ENCODE measurements at places on chromosomes 5 and 9.

DNA sequence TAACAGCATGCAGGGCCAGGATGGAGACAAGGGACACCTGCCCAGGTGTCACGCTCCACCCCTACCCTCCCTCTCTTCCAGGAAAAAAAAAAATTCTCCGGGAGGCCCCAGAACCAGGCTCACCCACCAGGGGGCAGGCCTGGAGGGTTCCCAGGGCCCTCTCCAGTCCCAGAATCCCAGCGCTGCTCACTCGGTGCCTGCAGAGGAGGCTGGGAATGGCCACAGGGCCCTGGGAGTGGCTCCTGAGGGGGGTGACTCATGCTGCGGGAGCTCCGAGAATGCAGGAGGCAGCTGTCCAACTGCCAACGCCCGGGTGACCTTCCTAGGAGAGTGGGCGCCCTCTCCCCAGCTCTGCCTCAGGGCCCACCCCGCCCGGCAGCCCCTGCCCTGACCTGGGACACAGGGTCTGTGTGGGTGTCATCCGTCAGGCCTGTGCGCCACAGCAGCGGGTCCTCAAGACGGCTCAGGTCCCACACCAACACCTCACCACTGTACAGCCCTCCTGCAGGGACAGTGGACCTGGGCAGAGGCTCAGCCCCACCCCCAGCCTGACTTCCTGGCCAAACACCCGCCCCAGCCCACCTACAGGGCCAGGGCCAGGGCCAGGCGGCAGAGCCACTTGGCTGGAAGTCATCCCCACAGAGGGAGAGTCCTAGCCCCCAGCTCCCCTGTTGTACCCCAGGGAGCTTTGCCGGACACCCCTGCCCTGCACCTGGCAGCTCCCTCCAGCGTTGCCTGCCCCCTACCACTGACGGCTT is 21.2 kb downstream of the DYNC2I2 start:
- DNase-seq: no peak

- DNase-seq: no peak
Measured at GRCh38 chr9:18485714-18486113, 11.8 kb downstream of the ADAMTSL1 start.

DNA sequence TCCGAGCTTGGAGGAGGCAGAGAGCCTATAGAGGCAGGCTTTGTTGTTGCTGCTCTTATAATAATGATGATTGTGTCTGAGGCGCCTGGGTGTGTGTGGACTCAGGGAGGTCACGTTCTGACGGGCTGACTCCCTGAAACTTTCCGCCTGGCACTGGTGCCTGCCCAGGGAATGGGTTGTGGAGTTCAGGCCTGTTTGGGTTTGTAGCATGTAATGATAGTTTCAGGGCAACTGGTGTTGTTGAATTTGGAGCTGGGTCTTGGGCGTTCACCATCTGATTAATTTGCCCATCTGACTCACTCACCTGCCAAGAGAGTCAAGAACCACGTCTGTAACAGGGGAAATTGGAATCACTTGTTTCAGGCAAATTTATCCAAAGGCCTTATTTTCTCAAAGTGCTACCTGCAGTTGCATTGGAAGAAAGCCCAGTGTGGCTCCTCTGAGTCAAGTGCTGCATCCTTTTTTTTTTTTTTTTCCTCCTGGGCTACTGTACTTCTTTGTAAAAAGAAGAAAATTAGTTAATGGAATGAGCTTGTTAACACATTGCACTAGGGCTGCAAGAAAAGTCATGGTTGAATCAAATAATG is 386.5 kb downstream of the GADD45G start:
- no peak for DNase-seq

DNA sequence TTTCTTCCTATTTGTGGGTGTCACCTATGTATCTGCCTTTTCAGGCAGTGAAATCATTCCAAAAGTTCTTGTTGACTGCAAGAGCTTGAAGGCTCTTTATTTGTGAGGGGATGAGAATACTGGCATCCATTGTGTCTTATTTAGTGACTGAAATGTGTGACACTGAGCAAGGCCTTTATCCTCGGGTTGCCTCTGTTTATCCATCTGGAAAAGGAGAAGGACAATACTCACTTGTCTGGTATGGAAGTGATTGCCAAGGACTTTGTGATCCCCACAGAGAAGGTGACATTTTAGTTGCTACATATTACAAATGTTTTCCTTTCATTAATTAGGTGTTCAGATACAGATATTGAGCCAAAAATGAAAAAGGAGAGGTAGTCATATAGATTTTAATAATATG is 80.2 kb downstream of the ARRDC3 start:
- DNase-seq: no peak

GRCh38 chr5:90424245-90424644 is 14.7 kb upstream of the CETN3 start:
- no peak for DNase-seq

- no peak for DNase-seq
Measured at GRCh38 chr5:124297826-124298225, 448.6 kb downstream of the ZNF608 start.

- DNase-seq: no peak
Measured at GRCh38 chr5:36147681-36148080, 4.0 kb downstream of the LMBRD2 start.

DNA sequence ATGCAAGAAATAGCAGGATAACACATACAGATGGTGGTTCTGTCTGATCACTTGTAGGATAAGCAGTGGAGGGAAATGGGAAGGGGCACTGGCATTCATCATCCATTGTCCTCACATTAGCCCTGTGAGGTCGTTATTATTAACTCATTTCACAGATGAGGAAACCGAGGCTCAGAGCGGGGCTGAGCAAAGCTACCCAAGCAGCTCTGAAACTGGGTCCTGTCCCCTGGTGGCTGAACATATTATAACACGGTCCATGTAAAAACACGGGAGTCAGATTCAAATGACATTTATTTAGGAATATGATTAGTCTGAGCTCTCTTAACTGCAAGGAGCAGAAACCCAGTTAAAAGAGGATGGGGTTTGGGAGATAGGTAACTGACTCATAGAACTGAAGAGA is 43.1 kb downstream of the HRH2 start:
- DNase-seq: no peak

GRCh38 chr5:149129181-149129580 is 12.1 kb upstream of the ABLIM3 start:
- DNase-seq: no peak

DNA sequence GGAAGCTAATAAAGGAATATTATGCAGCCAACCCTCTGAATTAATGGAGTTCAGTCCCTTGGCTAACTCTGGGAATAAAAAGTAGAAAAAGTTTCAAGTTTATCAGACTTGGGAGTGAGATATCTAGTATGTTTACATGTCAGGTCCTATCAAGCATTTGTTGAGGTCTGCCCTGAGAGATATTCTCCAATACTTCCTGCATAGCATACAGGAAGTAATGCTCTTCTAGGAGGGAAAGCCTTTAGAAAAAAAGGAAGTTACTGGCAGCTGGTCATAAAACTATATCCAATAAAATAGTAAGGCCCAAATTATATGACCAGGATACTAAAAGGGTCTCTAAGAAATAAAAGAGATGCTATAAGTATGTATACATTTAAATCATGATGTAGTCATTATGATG is 594.1 kb upstream of the FTMT start:
- DNase-seq: no peak

DNA sequence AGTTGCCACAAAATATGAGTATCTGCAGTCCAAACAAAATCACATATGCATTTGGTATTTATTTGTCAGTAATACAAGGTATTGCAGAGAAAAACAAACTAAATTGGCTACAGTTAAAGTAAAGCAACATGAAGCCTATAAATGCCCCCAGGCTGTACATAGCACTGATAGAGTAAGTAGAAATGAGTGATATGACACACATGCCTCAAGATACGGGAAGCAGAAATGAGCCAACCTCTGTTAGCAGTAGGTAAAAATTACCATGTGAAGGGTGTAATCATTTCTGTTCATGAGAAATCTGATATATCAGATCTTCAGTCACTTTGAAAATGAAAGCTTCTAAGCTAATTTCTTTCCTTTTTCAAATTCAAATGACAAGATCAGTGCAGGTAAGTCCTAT is 131.1 kb downstream of the CHSY3 start:
- no peak for DNase-seq

DNA sequence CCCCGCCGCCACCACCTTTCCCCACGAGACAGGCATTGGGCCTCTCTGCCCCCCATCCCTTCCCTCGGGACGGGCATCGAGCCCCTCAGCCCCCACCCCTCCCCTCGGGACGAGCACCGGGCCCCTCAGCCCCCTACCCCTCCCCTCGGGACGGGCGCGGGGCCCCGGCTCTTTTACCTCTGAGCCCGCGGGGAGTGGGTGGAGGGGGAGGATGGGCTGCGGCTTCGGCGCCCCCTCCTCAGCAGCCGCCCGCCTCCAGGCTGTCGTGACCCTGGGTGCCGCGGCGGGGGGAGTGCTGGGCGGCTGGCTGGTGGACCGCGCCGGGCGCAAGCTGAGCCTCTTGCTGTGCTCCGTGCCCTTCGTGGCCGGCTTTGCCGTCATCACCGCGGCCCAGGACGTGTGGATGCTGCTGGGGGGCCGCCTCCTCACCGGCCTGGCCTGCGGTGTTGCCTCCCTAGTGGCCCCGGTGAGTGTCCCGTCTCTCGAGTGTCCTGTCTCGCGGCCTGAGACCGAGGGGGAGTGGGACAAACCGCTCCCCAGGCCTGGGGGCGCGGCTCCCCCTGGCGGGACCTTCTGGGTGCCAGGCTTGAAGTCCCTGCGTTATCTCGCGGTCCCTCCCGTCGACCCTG is 791 bp downstream of the SLC2A8 start:
- no peak for DNase-seq

DNA sequence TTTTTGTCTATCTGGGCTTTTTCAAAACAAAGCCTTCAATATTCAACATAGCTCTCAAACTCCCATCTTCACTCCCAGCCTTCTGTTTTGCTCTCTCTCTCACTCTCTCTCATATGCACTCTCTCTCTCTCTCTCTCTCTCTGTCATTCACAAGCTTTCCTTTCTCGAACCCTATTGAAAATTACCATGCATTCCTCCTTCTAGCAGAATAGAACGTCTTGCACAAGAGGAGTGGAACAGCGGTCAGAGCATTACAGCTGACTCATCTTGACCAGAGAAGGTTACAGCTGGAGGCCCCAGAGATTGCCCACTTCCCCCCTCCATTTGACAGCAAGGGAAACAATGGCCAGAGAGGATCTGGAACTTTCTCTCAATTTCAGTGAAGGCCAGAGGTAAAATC is 51.0 kb upstream of the LIFR start:
- no peak for DNase-seq

DNA sequence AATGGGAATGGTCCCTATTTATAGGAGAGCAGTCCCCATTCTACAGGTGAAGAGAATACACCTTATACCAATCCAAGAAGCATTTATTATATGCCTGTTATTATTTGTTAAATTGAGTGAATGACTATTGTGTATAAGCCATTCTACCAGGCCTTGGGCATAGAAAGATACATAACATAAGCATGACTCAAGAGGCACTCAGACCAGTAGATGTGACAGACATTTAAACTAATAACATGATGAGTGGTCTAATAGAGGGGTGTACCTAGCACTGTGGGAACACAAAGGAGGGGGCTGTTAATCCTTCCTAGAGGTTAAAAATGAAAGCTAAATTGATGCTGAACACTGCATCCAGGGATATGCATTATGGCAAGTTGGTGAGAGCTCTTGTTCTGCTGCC is 145.0 kb upstream of the TNC start:
- DNase-seq: no peak

- DNase-seq: no peak
Measured at GRCh38 chr5:111133436-111133751, 41.2 kb downstream of the WDR36 start.

DNA sequence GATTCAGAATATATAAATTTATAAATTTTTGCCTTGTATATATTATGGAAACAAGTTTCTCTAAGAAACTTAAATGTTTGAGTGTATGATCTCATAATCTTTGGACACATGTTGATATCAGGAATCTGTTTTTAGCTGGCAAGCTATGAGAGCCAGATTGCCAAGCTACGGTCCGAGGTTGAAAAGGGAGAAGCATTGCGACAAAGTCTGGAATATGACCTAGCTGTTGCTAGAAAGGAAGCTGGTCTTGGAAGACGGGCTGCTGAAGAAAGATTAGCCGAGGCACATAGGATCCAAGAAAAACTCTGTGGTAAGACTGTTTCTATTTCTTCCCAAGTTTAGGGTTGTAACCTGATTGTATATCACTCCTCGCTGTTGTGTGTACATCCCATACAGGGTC is 25.9 kb downstream of the CCDC171 start:
- no peak for DNase-seq

DNA sequence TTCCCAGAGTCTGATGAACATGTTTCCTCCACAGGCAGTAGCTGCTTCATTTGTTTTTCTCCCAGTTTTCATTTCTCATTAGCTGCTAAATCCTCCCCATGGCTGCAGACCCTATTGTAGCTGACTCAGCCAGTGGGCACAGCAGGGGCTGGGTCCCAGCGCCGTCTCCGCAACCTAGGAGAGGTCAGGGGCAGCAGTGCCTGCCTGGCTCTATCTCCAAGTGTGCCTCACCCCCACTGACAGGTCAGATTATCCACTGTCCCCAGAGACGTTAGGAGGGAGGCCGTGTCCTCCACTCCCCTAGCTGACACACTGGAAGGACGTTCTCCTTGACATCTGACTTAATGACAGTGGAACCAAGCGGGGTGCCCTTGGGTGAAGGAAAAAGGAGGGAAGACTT is 31.1 kb downstream of the KCNIP1 start:
- no peak for DNase-seq

- no peak for DNase-seq
Measured at GRCh38 chr5:150636391-150637244, 3.8 kb upstream of the SYNPO start.

- no peak for DNase-seq
Measured at GRCh38 chr5:154708846-154709245, 46.3 kb upstream of the LARP1 start.

DNA sequence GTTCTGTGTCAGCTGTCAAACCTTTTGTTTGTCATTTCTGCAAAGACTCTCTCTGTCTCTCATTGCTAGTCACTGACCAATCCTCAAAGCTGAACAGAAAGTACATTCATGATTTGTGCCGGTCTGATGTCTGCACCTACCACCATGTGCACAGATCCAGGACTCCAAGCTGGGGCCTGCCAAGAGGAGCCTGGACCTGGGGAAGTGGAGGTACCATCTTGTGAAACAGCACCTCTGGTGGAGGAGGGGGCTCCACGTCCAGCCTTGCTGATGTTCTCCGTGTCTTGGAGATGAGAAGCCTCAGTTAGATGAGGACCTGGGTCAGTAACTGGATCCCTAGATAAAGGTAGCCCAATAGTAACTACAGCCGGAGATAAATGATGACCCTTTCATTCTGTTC is 98.9 kb downstream of the TENT4A start:
- no peak for DNase-seq

- DNase-seq: no peak
Measured at GRCh38 chr5:68960456-68960855, 133.4 kb upstream of the SLC30A5 start.

DNA sequence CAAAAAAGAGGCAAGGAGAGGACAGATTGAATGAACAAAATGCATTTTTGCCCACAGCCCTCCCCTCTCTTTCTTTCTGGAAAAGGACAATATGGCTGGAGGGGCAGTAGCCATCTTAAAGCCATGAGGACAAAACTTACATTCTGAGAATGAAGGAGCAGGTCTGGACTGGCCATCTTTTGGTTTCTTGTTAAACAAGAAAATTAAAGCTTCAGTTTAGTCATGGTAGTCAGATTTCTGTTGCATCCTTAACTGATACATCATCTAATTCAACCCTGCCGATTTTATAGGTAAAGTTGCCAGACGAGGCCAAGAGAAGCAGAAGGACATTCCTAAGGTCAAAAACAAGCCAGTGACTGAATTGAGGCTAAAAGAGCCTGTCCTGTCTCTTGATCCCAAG is 31.5 kb upstream of the INSYN2B start:
- DNase-seq: no peak
